ENCODE measurements at places on chromosomes 1 and 21. TPM values are rescaled to one million over a fixed set of nuclear protein-coding genes. Genes with fewer than 3 reads are reported as not detected.

GRCh38 chr1:84603223-84603622 lies 29.0 kb upstream of the CTBS start:
- DNase-seq = no peak

GRCh38 chr1:22739648-22740385 lies 29.2 kb downstream of the EPHB2 start:
- DNase-seq = no peak

- DNase-seq = no peak
Measured at GRCh38 chr1:201553496-201554189, 14.7 kb downstream of the NAV1 start.

GRCh38 chr1:91548376-91549040 lies 47.9 kb downstream of the CDC7 start:
- DNase-seq = no peak

- no peak for DNase-seq
Measured at GRCh38 chr21:44462086-44462833, 7.0 kb downstream of the LRRC3 start.

The TBCE gene
- 22.1 TPM for total RNA-seq

GRCh38 chr1:197859024-197859423 lies 43.4 kb upstream of the C1orf53 start:
- no peak for DNase-seq

GRCh38 chr1:211781260-211781659 lies 49.3 kb downstream of the LPGAT1 start:
- no peak for DNase-seq

GRCh38 chr1:150146849-150147542 lies 2.7 kb upstream of the PLEKHO1 start:
- no peak for DNase-seq

- DNase-seq = no peak
Measured at GRCh38 chr1:22490309-22490708, 38.7 kb downstream of the ZBTB40 start.

DNA sequence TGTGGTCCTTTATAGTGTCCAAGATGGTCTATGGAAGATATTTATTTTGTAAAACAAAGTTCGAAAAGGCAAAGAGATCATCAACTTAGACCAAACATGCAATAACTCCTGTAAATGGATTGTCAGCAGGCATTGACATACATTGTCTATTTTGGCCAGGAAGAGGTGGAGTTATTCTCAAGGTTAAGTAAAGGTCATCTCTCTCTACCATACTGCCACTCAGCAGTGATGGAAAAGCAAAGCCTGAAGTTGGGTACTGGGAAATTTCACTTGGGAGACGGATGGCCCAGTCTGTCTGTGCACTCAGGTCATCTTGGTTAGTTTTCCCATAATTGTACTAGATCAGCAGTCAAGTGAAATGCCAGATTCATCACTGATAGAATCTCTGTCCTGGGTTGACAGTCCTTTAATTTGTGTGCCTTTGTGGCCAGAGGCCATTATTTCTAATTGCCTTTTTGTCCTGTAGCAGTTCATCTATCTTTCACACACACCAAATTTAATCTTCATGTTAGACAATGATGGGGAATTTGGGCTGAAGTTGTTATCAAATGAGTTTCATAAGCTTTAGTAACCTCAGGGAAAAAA lies 17.5 kb downstream of the PIGP start:
- DNase-seq = no peak

The ADAM30 gene
- total RNA-seq = not detected

- DNase-seq = no peak
Measured at GRCh38 chr1:202654079-202654478, 56.2 kb downstream of the SYT2 start.

DNA sequence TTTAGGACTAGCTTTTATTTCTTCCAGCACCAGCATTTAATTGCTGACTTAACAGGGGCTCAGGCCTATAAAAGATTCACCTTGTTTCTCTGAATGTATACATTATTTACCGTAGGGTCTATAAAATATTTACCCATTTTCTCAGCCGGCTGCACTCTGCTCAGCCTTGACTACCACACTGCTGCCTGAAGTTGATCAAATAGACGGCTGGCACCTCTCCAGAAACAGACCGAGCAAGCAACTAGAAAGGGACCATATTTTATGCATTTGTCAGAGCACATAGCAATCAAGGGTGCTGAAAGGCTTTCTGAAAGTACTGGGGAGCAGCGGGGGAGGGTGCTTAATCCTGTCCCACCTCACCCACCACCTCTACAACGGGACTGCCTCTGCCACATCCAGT lies 64.7 kb upstream of the FGGY start:
- DNase-seq = peak; percentile 85

The NPHS2 gene
- total RNA-seq = not detected

The LRRC3 gene
- 0.33 TPM for total RNA-seq

The SLC44A5 gene
- 3.6 TPM for total RNA-seq

DNA sequence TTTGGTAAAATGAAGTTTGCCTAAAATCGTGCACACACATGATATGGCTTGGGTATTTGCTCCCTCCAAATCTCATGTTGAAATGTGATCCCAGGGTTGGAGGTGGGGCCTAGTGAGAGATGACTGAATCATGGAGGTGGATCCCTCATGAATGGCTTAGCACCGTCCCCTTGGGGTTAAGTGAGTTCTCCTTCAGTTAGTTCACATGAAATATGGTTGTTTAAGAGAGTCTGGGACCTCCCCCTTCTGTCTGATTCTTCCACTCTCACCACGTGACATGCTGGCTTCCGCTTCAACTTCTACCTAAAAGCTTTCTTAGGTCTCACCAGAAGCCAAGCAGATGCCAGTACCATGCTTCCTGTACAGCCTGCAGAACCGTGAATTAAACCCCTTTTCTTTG lies 58.4 kb downstream of the SIPA1L2 start:
- no peak for DNase-seq

DNA sequence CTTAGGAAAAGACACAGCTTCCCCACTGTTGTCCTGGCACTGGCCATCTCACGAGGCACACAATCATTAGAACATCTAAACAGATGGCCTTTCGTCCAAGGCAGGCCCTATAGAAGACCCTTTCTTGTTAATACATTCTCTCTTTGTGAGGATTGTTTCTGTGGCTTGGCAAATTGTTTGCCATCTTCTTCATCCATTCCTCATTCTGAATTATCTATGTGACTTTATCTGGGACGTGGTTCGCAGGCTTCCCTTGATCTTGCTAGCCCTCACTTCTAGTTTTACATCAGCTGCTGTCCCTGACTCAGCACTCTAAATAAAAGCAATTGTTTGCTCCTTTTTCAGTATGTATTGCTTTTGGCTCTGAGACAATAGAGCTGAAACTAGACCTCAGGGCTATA lies 101.1 kb upstream of the ZC3H11B start:
- no peak for DNase-seq

DNA sequence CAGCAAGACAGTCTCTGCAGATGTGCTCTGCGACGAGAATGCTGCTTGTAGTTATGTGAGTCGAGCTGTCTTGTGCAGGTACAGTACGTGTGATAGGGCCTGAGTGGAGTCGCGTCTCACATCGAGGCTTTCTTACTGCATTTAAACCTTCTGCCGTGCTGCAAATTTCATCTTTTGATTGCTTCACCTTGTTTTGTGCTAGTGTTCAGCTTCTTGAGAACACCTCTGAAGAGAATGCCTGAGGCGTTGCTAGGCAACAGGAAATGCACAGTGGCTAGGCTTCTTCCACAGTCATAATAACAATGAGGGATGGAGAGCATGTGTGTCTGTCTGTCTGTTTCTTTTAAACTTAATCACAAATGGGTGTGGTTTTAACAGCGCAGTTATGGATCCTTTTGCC lies 52.9 kb downstream of the MRPS6 start:
- DNase-seq = no peak

DNA sequence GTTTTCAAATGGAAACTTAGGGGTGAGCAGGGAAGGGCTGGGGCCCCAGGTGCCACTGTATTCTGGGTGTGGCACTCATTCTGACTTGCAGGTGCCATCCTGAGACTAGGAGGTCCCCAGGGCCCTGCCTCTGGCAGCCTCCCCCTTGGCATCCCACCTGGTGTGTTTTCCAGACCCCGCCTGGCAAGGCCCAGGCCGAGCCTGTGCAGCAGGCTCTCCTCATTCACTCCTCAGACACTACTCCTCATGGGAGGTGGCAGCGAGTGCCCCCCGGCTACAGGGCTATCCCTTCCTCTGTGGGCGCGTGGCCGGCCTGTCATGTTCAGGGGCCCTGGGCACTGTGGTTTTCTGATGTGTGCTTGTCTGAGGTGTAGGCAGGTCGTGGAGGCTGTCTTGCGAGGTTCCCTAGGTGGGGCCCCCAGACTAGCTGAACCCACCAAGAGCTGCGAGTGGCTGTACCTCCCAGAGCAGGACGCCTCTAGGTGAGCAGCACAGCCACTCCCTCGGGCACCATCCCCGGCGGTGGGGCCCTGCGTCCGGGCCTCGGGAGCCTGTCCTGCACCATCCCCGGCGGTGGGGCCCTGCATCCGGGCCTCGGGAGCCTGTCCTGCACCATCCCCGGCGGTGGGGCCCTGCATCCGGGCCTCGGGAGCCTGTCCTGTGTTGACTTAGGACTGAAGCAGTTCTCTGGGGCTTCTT lies 13.2 kb downstream of the SLX9 start:
- DNase-seq = no peak

The SPTA1 gene
- not detected for total RNA-seq

DNA sequence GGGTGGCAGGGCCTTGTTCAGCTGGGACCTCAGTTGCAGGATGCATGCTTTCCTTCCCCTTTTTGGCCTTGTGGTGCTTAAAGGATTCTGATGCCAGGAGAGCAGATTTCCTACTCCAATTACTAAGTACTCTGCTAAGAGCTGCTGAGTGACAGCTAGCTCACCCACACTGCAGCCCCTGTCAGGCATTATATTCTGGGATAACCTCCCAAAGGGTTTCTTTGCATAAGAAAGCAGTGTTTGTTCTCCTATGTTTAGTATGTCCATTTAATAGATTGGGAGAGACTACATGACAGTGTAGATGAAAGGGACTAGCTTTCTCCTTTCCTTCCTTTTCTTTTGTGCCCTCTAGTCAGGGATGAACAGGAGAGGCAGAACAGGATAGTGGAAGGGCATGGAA lies 100.7 kb downstream of the FAM78B start:
- DNase-seq = no peak

The OR2L5 gene
- not detected for total RNA-seq

DNA sequence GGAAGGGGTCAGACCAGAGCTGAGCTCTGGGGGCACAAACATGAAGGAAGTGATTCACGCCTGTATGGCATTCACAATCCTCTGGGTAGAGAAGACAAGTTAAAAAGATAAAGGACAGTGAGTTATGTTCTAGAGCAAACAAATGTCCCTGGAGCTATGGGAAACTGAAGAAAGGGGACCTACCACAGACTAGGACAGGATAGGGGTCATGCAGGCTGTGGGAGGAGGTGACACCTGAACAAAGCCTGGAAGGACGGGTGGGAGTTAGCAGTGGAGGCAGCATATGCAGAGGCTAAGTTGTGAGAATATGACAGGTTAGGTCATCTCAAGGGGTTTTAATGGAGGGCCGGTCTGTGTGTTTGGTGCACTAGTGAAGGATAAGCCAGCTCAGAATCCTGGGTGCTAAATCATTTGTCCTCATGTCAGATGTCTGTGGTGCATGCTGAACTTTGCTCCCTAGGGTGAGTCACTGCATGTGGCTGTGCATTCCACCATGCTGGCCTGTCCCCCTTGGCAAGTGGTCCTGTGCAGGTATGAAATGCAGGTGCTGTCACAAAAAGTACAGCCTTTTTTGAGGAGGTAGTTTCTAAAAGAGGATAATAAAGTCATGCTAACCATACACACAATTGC lies 28.5 kb downstream of the TNN start:
- no peak for DNase-seq

- no peak for DNase-seq
Measured at GRCh38 chr21:45080639-45081414, 6.4 kb downstream of the ADARB1 start.

Data from body of pancreas (tissue), 4 donors.